ENCODE measurements at places on chromosomes 12 and 14.

DNA sequence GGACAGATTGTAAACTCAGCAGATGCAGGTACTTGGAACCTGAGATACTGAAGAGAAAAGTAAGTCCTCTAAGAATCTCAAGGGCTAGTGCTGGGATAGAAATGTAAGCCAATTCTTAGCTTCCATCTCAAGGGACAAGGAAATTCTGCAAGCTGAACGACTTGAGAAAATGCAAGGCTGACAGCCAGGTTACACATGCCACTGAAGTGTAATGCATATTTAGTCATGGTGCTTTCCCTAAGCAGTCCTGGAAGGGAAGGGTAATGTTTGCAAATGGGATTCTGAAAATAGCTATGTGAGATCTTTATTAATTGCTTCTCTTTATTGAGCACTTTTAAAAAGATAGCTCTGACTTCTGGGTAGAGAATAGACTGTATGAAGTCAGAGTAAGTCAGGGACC is 402.7 kb upstream of the SEL1L start:
- DNase-seq: no peak

DNA sequence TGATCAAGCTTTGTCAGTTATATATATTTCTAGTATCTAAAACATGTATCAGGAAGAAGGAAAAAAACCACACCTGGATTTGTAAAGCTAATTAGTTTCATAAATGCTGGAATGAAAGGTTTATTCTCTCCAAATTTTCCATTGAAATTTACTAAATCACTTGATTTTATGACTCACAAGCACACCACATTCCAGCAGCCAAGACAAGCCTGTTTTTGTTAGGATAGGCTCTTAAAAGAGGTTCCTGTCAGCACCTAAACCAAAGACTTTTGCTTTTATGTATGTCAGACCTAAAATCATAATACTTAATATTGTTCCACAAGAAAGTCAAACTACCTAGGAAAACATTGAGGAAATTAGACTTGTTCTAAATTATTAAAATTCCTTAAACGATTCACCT is 85.3 kb upstream of the PAWR start:
- no peak for DNase-seq

- DNase-seq: no peak
Observed at GRCh38 chr14:37594971-37595808, at the start of the genes FOXA1 and TTC6. Gene FOXA1 (minus strand): TSS chr14:37595249. CDS start chr14:37594972, 277 bp downstream. Gene TTC6 (plus strand): TSS chr14:37595629. CDS start chr14:37622065, 26,436 bp downstream.

- DNase-seq: no peak
Observed at GRCh38 chr12:16175840-16176239, 101.6 kb downstream of the SLC15A5 start.

DNA sequence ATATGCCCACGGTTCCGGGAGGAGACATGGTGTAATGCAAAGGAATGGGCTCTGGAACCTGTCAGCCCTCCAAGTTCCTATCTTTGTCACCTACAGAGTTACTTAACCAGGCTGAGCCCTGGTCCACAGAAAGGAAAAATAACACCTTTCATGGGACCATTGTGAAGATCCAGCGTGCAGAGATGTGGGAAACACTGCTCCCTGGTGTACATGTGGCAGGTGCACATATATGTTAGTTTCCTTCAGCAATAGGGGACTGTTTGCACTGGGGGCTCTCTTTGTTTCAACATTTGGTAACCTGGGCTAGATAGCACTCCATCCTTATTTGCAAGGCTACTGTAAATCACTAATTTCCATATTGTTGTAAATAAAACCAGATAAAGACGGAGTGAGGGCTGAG is 72.3 kb downstream of the ANO2 start:
- DNase-seq: peak; percentile 10

DNA sequence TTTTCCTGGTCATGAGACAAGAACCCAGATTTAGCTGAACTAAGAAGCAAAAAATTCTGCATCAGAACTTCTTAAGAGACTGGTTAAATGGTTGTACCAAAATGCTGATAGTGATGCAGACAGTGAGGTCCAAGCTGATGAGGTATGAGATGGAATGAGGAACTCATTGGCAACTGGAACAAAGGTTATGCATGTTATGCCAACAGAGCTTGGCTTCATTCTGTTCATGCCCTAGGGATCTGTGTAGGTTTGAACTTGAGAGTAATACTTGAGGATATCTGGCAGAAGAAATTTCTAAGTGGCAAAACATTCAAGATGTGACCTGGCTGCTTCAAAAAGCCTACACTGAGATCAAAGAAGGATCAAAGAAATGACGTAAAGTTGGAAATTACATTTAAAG is 398.0 kb downstream of the FSCB start:
- no peak for DNase-seq

DNA sequence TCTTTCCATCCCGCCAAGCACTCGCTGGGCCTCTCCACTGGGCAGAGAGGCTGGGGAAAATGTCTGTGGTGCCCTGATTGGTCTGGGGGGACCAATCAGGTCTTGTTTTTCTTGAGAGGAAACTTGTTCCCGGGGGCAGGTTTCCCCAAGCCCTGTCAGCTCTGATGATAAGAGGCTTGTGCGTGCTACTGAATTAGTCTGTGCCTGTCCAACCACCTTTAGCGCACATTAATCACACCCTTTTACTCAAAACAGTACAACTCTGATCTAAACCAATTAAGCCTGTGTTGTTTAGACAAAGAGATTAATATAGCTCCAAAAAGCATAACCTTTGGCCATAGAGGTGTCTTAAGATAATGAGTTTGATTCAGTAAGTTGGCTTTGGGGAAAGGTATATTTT is 580.4 kb downstream of the VRK1 start:
- DNase-seq: no peak
